ENCODE measurements at places on chromosomes 7 and 10.

DNA sequence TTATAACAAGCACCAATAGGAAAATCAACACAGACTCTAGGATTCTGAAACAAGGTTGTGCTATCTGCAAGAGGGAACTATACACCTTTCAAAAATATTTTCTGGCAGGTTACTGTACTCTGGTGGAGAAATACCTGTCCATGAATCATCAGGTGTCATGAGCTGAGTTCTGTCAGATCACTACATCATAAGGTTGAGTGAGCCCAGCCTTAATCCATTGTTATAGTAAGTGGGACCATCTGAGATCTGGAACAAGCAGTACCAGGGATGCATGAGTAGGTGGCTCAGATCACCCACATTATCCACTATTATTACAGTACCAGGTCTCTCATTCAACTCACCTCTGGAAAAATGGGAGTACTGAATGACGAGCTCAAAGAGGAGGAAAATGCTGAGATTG is 212.4 kb downstream of the DGKI start:
- no peak for DNase-seq

DNA sequence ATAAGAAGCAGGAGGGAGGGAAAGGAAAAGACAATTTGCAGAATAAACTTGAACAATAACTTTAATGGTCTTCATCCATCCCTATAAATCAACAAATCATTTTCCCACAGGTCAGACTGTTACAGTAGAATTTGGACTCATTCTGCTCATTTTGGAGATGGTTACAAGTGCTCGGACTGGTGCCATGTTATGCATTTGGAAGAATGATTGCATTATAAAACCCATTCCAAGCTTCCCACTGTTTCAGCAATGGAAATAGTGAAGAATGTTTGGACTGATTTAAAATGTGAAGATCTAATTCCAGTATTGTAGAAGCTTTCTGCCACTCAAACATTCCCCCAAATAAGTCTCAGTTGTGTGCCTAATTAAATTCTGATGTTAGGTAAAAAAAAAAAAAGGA is 99.7 kb upstream of the ZEB1 start:
- DNase-seq = no peak

DNA sequence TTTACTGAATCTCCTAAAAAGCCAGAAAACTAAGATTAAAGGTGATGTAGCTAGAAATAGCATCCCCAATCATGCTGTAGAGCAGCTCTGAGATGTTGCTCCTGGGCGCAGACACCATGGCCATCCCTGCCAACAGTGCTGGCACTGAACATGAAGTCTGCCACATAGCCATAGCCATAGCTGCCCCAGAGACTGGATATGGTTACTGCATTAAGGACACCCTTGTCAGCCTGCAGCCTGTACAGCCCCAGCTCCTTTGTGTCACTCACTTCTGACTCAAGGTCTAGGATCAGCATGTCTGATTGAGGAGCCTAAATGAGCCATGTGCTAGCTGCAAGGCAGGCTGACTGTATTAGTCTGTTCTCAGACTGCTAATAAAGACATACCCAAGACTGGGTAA is 284.6 kb downstream of the RPS24 start:
- no peak for DNase-seq

GRCh38 chr7:133401225-133401624 is 148.3 kb downstream of the EXOC4 start:
- DNase-seq = no peak

GRCh38 chr7:937856-938484 is 16.5 kb downstream of the ADAP1 start:
- DNase-seq = no peak

DNA sequence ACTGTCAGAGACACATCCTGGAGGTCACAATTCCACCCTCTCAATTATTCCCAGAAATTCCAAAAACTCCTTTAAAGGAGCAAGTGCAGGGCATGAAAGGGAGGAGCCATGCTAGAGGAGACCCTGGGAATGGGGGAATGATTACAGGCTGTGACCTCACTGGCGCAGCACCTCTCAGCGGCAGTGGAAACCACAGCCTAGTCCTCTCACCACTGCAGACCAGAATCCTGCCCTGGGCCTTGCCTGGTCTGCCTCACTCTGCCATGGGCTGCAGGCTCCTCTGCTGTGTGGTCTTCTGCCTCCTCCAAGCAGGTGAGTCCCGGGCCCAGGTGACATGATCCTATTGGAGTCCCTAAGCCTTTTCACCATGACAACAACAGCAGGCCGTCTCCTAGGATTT is 50.5 kb upstream of the PRSS58 start:
- no peak for DNase-seq

DNA sequence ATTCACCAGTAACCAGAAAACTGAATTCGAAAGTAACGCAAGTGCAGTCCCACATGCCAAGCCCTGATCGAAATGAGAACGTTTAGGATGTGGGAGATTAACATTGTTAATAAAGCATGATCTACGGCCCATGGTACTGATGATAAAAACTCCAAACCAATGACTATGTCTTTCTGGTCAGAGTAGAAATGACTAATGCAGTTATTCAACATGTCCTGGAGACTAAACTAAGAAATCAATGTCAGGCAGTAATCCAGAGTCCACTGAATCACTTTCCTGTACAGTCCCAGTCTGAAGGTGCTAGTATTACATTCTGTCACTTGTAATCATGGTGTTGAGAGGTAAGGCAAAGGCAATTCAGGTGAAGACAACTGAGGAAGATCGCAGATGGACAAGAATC is 14.4 kb downstream of the NPSR1 start:
- no peak for DNase-seq

GRCh38 chr10:3954615-3955014 is 169.6 kb upstream of the KLF6 start:
- no peak for DNase-seq

- DNase-seq = no peak
Observed at GRCh38 chr10:112634096-112634830, 187.2 kb downstream of the VTI1A start.

- DNase-seq = no peak
Observed at GRCh38 chr10:17981766-17982380, 30.2 kb downstream of the SLC39A12 start.

DNA sequence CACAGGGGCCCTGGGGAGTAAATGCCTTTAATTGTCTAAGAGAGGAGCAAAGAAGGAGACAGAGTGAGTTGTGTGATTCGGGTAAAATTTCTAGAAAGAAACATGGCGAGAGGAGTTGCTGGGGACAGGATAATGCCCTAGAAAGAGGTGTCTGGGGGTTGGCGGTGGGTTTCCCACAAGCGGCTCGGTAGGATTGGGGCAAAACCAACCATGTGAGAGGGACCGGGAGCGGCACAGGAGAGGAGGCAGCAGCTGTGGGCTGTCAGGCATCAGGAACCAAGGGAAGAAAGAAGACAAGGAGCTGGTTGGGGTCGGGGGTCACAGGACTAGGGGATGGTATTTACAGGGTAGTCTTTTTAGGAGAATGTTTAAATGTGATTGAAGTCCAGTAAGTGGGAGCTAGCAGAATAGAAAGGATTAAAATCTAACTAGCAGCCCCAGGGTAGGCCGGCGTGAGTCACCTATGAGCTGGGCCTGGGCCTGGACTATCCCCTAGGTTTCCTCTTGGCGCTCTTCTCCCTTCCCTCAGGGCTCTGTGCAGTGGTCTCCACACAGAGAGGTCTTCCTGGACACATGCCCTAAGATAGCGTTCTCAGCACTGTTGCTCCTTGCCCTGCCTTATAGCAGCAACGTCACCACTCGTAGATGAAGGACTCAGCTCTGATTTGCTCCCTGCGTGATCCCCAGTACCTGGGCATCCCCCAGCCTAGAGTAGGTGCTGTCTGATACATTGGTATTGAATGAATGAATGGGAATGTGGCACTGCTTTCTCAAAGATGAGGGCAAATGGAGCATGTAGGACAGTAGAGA is 32.6 kb downstream of the IKZF1 start:
- no peak for DNase-seq

- no peak for DNase-seq
Observed at GRCh38 chr7:111199643-111200042, 108.7 kb downstream of the LRRN3 start.

DNA sequence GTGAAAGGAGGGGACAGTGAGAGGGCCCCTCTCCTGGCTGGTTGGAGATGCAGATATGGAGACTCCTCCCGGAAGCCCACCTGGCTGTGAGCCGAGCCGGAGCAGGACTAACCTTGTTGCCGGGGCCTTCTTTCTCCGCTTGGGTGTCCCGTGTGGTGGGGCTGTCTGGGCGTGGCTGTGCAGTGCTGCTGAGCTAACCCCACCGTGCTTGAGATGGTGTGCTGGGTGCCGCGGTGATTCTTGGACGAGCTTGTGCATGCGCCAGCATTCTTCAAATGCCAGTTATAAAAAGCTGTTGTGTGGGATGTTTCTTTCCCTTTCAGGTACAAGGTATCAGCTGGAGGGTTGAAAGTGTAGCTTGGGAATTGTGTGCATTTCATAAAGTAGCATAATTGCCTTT is 48.8 kb downstream of the DAGLB start:
- DNase-seq = no peak

DNA sequence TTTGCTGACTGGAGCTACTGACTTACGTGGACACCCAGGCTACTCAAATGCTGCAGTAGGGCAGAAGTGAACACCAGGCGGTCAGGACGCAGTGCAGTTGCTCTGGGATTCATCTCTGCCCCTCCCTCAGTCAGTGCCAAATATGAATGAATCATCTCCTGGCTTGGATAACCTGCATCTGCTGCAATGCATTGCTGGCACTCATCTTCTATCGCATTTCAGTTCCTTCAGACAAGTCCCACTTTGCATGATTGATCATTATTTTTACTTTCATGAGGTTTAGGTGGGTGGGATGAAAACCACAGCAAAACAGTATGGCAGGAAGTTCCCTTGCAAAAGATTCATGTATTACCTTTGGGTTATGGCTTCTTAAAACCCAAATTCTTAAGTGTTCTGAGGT is 224.6 kb upstream of the NRP1 start:
- no peak for DNase-seq

- DNase-seq = no peak
Observed at GRCh38 chr7:116213361-116214130, 3.2 kb downstream of the TES start.

DNA sequence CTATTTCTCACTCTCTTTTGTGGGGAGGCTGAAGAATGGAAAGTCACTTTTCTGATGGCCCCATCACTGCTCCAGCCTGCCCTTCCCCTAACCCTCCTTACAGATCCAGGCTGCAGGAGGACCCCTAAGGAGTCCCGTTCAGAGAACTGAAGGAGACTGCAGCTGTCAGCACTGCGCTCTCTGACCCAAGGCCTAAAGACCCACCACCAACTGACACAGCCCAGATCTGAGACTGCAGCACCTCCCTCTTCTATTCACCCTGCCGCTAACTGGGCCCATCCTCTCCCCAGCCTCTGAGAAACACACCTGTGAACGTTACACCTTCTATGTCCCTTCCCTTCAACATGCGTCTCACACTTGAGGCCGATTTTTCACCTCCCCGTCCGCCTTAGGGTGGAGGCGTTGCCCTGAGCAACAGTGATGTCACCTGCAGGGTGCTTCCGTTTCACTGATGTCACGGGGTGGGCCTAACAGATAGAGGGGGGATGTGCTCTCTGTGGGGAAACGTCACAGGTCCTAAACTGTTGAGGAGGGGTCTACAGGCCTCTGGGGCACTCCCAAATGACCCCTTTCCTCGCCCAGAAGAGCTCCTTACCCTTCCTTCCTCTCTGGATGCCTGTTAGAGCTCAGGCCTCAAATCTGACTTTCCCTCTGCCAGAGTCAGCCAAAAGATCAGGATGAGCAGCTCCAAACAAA is 5.1 kb downstream of the ITPRIP start:
- peak; percentile 49 for DNase-seq

DNA sequence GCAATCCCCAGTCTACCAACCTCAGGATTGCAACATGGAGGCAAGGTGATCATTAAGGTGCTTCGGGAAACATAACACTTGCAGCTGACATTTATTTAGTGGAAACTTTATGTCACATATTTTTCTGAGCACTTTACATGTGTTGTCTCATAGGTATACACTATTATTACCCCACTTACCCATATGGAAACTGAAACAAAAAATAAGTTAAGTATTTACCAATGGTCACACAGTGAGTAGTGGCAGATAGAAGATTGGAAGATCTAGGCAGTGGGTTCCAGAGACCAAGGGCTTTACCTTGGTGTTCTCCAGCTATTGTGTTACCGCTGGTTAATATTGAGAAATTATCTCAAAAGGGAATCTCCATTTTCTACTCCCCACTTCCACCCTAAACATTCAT is 1279.1 kb upstream of the SORCS1 start:
- no peak for DNase-seq

GRCh38 chr7:65304175-65304574 is 69.5 kb upstream of the ZNF92 start:
- DNase-seq = no peak

DNA sequence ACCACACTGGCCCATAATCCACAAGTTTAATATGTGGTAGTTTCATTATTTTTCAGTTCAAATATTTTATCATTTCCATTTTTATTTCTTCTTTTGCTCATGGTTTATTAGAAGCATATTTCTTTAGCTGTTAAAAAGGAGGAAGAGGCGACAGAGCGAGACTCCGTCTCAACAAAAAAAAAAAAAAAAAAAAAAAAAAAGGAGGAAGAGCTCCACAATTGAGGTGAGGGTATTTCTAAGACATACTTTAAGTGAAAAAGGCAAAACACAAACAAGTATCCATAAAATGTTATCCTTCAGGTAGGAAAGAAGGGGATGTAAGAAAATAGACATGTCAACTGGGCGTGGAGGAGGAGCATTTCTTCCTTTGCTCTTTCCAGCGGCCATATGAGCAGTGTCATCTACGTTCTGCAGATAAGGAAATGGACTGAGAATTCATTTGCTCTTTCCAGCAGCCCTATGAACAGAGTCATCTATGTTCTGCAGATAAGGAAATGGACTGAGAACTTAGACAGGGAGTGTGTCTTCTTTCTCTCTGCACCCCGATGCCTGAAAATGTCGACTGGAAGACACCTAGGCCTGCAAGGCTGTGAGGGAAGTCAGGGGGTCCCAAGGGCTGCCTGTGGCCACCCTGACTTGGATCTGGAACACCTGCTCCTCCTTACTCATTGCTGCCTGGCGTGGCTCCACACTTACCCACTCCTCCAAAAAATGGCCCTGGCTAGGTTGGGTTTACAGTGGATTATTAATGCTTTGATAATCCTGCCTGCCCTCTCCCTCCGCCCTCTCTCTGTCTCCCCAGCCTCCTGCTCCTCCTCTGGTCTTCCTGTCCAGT is 18.9 kb upstream of the RAMP3 start:
- no peak for DNase-seq

Measured in stimulated activated CD8-positive, alpha-beta memory T cell treated with anti-CD3 and anti-CD28 coated beads, Interleukin-2, amount 100 ng/mL, for 1 hour (primary cell).